ENCODE measurements at places on chromosomes 1 and 21. TPM values are rescaled to one million over a fixed set of nuclear protein-coding genes. Genes with fewer than 3 reads are reported as not detected.

SCYL3 gene
- 11.8 TPM for total RNA-seq

SETD4 gene
- 15.2 TPM for total RNA-seq

CAMK2N1 gene
- total RNA-seq, result 25.2 TPM

DNA sequence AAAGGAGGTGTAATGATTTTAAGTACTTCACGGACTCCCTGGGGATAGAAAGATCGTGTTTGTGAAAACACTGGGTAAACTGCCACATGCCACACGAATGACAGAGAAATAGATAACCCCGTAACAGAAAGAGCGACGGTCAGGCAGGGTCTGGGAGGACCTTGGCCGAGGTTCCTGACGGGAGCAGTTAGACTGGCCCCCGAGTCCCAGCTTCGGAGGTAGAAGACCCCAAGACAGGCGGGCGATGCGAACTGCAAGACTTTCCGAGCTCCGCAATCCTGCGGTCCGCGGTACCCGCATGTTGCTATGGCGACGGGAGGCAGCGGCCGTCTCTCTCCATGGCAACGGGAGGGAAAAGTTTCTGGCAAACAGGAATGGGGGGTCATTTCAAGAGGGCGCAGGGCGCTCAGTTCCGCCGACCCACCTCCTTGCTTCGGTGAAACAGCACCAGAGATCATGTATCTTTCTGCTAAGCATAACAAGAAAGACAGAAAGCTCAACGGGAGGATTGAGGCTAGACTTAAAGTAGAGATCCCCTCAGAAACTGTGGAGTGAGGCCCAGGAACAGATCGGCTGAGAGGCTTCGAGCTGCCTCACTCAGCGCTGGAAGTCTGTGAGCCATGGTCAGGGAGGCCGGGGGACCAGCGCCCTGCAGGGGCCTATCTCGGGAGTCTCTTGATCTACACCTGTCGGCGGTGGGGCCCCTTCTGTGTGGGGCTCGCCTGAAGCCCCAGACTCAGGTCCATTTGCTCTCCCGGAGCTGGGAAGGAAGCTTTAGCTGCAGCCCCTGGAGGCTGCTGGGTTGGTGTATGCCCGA, 685 bp upstream of the SYT6 start:
- DNase-seq, result no peak

DNA sequence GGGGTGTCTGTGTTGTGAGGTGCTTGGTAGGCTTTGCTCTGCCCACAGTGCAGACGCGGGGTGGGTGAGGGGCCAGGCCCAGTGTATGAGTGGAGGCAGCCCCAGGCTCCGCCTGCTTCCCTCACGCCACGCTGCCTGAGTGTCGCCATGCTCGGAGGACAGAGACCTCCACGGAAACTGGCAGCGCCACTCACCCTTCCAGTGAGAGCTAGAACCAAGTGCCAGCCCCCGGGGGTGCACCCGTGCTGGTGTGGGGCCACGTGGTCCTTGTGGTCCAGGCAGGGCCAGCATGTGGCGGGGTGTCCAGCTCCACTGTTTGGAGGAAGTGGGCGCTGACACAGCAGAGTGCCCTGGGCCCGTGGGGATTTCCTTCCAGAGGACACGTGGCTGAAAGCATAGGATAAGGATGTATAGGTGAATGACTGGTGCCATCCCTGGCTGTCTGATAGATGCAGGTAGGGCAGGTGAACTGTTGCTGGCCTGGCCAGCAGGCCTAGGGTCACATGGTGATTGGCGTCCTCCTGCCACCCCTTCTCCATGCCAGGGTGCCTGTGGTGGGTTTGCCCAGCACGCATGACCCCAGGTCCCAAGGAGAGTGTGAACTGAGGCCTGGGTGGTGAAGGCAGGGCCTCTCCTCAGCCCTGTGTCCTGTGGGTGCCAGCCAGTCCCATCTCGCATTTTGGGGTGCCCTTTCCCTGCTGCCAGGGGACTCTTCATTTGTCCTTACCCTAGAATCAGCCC, 3.8 kb downstream of the LRRC3 start:
- DNase-seq, result no peak

DNA sequence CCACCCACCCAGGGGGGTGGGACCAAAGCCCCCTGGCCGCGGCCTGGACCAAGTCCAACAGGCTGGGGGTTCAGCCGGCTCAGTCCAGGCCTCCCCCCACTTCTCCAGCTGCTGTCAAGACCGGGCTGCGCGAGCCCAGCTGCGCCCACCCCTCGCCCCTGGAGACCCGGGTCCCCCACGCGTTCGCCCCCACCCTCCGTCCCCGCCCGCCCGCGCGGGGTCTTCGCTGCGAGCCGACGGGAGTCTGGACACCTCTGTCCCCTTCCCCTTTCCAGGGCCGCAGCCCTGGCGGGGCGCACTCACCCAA, 253 bp downstream of the RAP1GAP start:
- no peak for DNase-seq

- no peak for DNase-seq
Measured at GRCh38 chr1:115056395-115056798, 26.8 kb downstream of the TSHB start.

GRCh38 chr1:75589637-75590036, 21.3 kb downstream of the SLC44A5 start:
- no peak for DNase-seq

DNA sequence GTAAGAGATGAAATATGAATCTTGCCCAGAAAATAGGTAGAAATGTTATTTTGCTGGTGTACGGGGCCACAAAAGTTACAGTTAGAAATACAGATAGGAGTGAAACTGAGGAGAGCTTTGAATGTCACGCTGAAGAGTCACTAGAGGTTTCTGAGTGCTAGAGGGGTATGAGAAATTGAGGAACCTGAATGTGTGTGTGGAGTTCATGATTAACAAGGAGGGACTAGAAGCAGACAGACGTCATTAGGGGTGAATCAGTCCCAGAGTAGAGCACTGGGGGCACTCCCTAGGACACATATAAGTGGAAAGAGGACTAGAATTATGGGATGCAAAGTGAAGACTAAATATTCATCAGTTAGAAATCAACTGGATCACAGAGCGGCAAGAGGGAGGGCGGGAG, 188.9 kb upstream of the MAP1LC3C start:
- DNase-seq, result no peak

GRCh38 chr1:240956020-240956419, 344.1 kb upstream of the GREM2 start:
- no peak for DNase-seq

GRCh38 chr21:42125571-42126544, 54.7 kb downstream of the UMODL1 start:
- no peak for DNase-seq

DNA sequence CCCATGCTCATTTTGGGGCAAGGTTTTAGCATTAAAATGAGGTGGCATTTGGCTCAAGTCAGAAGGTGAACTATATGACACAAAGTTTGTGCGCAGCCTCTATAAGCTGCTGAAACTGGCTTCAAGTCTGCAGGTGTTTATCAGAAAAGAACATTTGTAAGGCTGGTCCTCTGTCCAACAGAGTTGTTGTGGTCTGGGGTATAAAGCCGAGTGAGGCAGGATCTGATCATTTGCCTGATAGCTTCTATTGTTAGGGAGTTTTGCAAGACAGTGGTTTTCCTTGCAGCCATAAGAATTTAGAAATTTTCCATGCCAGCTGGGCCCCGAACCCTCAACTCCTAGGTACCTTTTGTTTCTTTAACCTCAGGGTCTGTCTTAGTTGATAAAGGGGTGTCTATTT, 130.8 kb downstream of the PGBD5 start:
- DNase-seq, result no peak

DNA sequence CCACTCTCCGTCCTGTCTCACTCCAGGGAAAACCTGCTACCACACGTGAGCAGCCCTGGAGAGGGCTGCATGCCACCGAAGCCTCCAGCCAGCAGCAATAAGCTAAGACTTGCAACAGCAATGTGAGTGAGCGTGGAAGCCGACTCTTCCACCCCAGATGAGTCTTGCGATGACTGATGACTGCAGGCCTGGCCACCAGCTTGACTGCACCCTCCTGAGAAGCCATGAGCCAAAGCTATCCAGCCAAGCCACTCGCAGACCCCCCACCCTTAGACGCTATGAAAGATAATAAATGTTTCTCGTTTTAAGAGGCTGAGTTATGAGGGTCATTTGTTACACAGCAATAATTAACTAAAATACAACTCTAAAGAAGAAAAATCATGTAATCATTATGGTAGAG, 118.6 kb upstream of the GALNT2 start:
- peak; percentile 90 for DNase-seq

GRCh38 chr1:230464671-230465070, 38.5 kb upstream of the PGBD5 start:
- DNase-seq, result no peak

- DNase-seq, result no peak
Measured at GRCh38 chr1:53956308-53957168, 10.4 kb downstream of the LRRC42 start.

- no peak for DNase-seq
Measured at GRCh38 chr1:241799416-241799815, 48.6 kb upstream of the EXO1 start.

DNA sequence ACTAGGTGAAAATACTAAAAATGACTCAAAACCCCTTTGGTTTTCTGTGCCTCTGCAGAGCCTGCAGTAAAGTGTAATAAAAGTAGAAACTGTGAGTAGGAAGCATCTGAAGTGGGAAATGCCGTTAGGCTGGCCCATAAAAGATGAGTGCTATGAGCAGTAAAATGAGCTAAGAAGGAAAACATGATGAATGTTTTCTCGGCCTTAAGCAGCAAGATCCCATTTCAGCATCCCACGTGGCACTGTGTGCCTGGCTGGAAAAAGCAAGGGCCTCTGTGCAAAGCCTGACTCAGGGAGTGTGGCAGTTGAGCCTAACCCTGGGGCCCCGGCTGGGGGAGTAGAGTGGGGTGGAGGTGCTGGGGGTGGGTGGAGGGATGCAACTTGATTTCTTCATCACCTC, 109.5 kb downstream of the TBX15 start:
- no peak for DNase-seq

GRCh38 chr1:26391450-26391849, 18.9 kb upstream of the ZNF683 start:
- DNase-seq, result no peak

DNA sequence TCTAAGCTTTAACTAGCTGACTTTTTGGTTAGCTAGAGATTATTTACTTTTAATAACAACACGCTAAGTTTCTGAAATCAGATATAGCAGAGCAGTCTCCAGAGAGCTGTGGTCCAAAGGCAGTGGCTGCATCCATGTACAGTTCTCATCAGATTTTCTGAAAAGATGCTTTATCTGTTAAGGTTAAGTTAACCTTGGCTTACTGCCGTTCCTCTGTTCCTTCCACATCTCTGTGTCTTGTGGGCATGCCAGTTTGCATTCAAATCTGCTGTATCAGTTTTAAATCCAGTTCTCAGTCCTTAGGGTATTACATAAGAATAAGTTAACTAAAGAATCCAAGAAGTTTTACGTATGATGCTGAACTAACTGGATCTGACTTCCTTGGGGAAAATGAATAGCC, 46.8 kb downstream of the SPATA46 start:
- DNase-seq, result no peak

- DNase-seq, result peak; percentile 66
Measured at GRCh38 chr1:224894915-224895314, 34.6 kb upstream of the DNAH14 start.

Measured in esophagus muscularis mucosa (tissue), 4 donors.